DMS79 (cell line): ENCODE measurements at places on chromosomes 2 and 18.

GRCh38 chr2:4370422-4371090, 667.2 kb downstream of the DCDC2C start:
- DNase-seq, result no peak

- peak; percentile 75 for DNase-seq
Measured at GRCh38 chr2:26640781-26641564, at the start of gene CIB4. CIB4 (minus strand) TSS chr2:26641366; CDS start chr2:26641314, 52 bp downstream.

- DNase-seq, result no peak
Measured at GRCh38 chr2:174802459-174802858, 38.2 kb upstream of the CHRNA1 start.

- no peak for DNase-seq
Measured at GRCh38 chr2:143745060-143745459, 615.8 kb downstream of the ARHGAP15 start.

DNA sequence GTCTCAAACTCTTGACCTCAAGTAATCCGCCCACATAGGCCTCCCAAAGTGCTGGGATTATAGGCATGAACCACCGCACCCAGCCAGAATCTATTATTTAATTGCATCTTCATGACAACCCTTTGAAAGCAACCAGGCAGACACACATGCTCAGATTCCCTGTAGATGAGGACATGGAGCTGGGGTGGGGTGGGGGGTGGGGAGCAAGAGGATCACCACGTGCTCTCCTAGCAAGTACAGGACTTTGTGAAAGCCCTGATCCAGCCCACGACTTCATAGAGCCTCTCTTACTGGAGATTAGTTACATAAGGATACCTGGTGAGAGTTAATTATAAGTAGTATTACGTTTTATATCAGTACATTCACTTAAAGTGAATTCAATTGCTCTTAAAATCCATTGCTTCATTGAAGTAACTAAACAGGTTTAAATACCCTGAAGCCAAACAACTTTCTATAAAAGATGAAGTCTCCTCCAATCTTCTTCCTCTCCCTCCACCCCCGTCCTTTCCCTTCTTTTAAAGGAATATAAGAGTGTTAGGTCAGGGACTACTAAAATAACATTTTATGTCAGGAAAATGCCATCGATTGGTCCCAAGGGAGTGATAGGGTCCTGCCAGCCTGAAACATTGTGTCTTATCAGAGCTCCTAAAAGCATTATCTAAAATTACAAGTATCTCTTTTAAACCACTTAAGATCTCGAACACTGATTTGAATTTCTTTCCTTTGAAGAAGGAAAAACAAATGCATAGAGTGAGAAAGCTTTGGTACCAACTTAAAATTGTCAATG, 123.9 kb downstream of the EPHA4 start:
- peak; percentile 88 for DNase-seq

GRCh38 chr18:25244170-25244569, 107.8 kb downstream of the ZNF521 start:
- DNase-seq, result no peak

- no peak for DNase-seq
Measured at GRCh38 chr2:146633159-146633558, 1211.7 kb upstream of the ACVR2A start.

GRCh38 chr2:20671736-20672080, 4.8 kb downstream of the GDF7 start:
- no peak for DNase-seq

DNA sequence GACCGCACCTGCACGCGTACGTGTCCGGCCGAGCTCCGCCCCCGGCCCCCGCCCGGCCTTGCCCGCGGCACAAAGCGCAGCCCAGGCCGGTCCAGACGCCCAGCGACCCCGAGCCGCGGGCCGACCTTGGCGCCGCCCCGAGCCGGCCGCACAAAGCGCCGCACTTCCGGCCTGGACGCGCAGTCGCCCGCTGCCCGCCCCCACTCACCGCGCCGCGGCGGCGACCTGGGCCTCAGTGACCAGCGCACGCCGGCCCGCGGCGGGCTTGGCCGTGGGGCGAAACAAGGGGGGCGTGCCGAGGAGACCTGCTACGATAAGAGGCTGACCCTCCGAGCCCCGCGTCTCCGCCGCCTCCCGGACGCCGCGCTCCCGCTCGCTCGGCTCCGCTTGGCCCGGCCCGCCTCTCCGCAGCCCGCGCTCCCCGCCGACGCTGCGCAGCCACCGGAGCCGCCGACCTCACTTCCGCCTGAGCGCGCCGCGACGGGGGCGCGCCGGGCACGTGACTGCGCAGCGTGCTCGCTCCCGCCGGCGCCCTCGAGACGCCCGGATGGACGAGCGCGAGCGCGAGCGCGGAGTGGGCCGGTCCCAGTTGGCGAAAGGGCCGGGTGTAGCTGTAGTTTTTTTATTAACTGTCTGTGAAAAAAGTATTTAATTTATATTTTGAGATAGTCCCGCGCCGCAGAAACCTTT, at the start of gene FAM168B:
TSS of gene FAM168B (minus strand) at position 455 of the 690 bp plus-strand sequence. CDS start 10,814 bp downstream, outside the sequence.
- DNase-seq, result peak; percentile 57

- no peak for DNase-seq
Measured at GRCh38 chr18:42778024-42778423, 337.5 kb downstream of the RIT2 start.

GRCh38 chr2:233209533-233210171, 41.8 kb upstream of the ATG16L1 start:
- DNase-seq, result no peak

DNA sequence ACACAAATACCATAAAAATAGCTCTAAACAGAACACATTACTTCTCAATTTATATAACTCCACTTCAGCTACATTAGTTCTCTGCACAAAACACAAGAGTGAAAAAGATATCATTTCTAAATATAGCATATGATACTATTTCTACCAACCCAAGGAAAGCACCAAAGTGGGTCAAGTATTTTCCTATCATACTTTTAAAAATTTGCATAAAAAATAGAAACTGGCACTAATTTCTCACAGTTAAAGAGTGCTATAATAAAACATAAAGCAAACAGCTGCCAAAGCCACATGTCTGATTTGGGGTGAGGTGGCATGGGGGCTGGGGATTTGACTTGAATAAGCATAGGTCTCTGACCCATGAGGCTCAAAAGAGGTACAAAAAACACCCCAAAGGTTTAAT, 61.5 kb downstream of the BARD1 start:
- no peak for DNase-seq

DNA sequence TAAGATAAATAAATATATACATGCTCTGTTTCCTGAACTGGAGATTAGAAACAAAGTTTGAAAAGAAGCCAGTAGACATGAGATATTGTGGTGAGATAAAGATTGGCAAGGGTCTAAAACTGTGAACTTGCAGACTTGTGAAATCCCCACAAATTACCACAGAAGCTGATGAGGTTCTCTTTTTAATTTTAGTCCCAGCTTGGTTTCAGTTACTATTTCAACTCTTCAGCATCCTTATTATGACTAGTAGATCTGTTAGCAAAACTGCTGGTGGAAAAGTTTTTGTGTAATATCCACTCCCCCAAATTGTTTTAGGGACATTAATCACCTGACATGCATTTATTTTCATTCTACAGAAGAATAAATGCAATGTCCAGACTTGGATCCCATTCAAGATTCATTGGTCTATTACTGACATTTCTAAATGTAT, 20.8 kb downstream of the RASGRP3 start:
- DNase-seq, result no peak

DNA sequence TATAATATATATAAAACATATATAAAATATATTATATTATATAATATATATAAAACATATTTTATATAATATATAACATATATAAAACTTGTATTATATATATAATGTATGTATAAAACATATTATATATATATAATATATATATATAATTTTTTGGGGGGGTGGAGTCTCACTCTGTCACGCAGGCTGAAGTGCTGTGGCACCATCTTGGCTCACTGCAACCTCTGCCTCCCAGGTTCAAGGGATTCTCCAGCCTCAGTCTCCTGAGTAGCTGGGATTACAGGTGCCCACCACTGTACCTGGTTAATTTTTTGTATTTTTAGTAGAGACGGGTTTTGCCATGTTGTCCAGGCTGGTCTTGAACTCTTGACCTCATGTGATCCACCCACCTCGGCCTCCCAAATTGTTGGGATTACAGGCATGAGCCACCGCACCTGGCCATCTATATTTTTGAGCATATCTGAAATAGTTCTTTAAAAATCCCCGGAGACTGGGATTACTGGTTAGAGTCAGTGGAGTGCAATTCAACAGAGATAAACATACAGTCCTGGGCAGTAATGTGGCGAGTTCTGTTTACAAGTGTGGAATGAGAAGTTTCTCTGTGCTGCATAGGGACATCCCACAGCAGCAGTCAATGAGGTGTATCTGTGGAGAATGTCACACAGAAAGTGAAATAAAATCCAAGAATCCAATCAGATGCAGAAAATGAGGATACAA, 208.4 kb downstream of the MYCN start:
- DNase-seq, result no peak

- DNase-seq, result no peak
Measured at GRCh38 chr2:190717306-190717705, 68.4 kb downstream of the NAB1 start.

DNA sequence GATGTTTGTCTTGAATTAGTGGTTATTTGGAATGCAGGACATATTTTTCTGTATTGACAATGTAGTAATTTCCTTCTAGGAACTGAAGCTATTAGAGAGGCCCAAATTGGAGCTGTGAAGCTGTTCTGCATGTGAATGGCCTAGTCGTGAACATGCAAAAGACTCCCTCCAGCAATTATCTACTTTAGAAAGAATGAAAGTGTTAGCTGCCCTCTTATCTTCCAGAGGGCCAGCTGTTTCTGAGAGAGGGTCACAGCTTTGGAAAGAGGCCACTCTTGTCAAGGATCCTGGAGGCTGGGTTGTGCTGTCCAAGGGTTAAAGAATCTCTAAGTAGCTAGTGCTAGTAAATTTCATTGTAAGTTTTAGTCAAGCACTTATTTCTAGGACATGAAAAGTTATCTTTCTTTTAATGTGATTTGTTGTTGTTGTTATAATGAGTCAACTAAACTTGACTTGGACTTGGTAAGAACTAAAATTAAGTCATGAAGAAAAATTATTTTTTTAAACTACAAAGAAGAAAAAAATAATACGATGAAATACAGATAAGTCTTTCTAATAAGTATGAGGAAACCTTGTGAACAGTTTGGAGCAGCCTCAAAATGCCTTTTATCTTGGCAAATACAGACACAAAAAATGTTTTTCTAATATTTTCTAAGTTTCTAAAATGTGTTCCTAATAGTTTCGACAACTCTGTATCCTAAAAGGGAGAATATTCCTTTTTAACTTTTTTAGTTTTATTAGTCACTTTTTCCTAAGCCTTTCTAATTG, 36.8 kb downstream of the DPP4 start:
- DNase-seq, result no peak

- no peak for DNase-seq
Measured at GRCh38 chr18:79955302-79956075, 4.0 kb upstream of the SLC66A2 start.

GRCh38 chr18:59988098-59988706, 88.4 kb downstream of the PMAIP1 start:
- no peak for DNase-seq

DNA sequence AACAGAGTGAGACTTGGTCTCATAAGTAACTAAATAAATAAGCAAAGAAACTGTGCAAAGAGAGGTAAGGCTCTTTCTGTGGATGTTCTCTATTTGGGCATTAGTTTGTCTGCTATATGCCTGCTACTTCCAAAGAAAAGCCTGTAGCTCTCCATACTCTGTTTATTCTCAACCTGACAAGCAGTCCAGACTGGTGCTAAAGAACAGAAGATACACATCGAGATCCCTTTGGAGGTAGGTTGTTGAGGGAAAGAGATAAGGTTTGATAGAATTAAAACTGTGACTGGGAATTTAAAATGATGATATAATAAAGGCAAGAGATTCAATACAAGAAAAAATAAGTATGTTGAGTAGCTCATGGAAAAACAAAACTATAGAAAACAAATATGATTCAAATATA, 885.1 kb upstream of the FSHR start:
- no peak for DNase-seq

DNA sequence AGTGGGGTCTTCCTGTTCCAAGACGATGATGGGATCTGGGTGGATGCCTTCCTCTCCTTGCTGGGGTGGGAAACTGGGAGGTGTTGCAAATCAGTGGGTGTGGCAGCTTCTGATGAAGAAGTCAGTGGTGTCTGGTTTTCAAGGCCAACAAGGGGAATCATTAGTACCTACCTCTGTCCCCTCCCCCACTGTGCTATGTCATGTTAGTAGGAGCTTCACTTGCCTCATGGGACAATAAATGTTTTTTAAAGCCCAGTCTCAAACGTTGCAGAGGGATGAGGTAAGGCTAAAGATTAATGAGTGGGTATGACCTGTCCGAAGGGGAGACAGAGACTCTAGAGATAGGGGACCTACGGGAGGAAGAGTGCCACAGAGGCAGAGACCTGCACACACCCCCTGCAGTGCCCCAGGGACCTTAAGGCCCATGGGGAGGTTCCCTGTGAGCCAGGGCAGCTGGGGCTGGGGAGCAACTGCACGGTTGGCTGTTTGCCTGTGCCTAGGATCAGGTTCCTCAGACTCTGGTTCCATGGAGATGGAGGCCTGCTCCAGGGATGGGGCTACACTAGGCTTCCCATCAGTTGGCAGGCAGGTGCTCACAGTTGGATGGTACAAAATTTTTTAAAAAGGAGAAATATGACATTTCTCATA, 37.8 kb upstream of the SLC1A4 start:
- DNase-seq, result no peak

GRCh38 chr2:21233194-21233593, 109.4 kb downstream of the TDRD15 start:
- no peak for DNase-seq

DNA sequence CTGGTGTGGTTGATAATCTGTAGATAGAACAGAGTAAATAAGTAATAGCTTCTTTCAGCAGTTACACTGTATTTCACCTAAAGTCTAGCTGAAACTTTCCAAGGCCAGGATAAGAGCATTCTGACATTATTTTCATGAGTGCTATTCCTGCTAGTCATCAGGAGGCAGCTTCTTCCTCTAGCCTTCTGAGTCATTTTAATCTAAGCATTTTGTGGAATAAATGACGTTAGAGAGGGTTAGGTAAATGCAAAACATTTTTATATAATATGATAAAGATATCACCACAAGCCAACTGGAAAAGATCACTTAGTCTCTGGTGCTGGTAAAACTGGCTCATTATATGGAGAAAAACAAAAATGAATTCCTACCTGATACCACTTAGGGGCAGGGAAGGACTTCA, 138.5 kb downstream of the MEP1B start:
- DNase-seq, result no peak

DNA sequence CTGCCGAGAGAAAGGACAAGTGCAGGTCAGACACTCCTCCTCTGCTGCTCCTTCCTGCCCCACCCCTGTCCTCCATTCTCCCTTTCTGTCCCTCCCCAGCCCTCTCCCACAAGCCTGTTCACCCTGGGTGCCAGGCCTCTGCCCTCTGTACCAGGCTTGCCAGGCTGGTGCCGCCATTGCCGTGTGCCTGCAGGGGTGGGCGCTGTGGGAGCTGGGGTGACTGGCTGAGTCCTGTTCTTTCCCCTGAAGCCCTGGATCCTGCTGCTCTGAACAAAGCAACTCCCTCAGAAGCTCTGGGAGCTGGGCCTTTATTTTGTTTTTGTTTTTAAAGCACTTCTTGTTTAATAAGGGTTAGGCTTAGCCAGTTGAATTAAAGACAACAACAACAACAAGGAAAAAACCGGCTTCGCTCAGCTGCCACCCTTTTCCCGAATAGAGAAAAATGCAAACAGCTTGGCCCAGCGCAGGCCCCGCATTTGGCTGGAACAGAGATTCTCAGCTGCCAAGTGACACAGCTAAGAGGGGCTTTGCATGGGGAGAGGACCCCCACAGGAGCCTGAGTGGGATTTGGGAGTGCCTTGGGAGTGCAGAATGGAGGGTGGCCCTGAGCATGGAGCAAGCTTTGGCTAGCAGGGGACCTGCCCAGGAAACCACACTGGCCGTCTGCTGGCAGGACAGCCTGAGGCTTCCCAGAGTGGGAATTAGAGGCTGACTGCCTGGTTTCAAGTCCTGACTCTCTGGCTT, 9.1 kb downstream of the PCARE start:
- no peak for DNase-seq
